ENCODE measurements at places on chromosomes 3 and 15.

GRCh38 chr3:194866236-194866635, 180.6 kb downstream of the FAM43A start:
- peak overlapping the region; percentile 64 for H3K27ac ChIP-seq
- no peak for DNase-seq
- no peaks in the 10 kb centered on the region for H3K27me3 ChIP-seq
- peaks cover 20% of the 10 kb centered on the region for H3K4me1 ChIP-seq
- no peaks in the 10 kb centered on the region for H3K36me3 ChIP-seq

DNA sequence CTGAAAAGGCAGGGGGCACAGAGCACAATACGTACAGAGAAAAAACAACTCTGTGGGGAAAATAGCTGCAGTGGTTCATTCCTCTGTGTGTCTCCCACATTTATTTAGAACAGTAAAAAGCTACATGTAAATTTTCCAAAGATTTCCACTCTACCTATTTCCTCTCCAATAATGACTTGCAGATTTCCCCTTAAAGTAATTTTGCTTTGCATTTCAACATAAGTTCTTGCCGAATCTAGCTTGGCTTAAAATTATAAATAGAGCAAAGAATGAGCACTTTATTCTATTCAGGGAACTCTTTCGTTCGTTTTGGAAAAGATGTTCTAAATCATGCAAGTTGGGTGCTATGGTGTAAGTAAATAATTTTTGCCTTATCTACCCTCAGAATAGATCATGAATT, 58.2 kb upstream of the NR2E3 start:
- no peak overlapping the region for H3K4me3 ChIP-seq
- H3K27me3 ChIP-seq, result no peaks in the 10 kb centered on the region
- peaks cover 95% of the 10 kb centered on the region for H3K36me3 ChIP-seq

- no peaks in the 10 kb centered on the region for H3K36me3 ChIP-seq
- no peaks in the 10 kb centered on the region for H3K4me1 ChIP-seq
- H3K27ac ChIP-seq, result no peak overlapping the region
Measured at GRCh38 chr3:60339304-60339703, 911.9 kb downstream of the FHIT start.

DNA sequence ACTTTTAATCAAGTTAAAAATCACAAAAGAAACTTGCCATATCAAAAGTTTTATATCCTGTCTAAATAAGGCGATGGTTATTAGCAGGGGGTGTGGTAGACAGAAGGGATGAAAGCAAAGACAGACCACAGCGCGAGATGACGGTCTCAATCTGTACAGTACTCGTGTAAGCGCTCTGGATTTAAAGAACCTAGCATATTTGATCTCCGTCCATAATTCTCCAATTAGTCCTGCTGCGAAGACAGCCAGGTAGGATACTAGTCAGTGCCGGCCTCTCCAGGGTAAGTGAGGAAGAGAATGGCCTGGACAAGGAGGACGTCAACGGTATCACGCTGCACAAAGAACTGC, 701 bp downstream of the SGO1 start:
- no peak for DNase-seq
- H3K27me3 ChIP-seq, result no peaks in the 10 kb centered on the region
- no peaks in the 10 kb centered on the region for H3K4me1 ChIP-seq
- peak overlapping the region; percentile 92 for H3K27ac ChIP-seq
- peak overlapping the region; percentile 73 for H3K4me3 ChIP-seq

GRCh38 chr3:13133471-13133981, 60.3 kb upstream of the IQSEC1 start:
- no peaks in the 10 kb centered on the region for H3K36me3 ChIP-seq
- no peak for DNase-seq
- no peaks in the 10 kb centered on the region for H3K27me3 ChIP-seq

DNA sequence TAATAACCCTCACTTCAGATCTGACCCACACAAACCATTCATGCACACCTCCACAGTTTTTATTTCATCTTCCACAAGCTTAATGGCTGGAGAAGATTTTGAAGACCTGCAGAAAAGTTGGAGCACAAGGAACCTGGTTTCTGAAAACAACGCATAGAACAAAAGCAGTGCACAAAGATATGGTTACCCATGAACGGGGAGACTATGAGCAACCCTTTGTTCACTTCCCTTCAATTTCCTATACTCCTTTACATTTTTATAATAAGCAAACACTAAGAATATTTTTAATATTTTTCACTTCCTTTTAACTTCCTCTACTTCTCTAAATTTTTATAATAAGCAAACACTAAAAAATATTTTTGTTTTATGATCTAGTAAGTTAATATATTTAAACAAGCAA, 103.5 kb upstream of the UBE2E2 start:
- H3K36me3 ChIP-seq, result no peaks in the 10 kb centered on the region
- no peaks in the 10 kb centered on the region for H3K4me1 ChIP-seq
- H3K27ac ChIP-seq, result no peak overlapping the region
- no peak for DNase-seq
- no peaks in the 10 kb centered on the region for H3K27me3 ChIP-seq

GRCh38 chr3:160945336-160945735, 159.8 kb downstream of the B3GALNT1 start:
- H3K36me3 ChIP-seq, result no peaks in the 10 kb centered on the region
- H3K4me3 ChIP-seq, result no peak overlapping the region
- DNase-seq, result no peak
- no peak overlapping the region for H3K27ac ChIP-seq
- H3K27me3 ChIP-seq, result no peaks in the 10 kb centered on the region

GRCh38 chr3:134253475-134254226, 3.0 kb upstream of the RYK start:
- no peaks in the 10 kb centered on the region for H3K27me3 ChIP-seq
- H3K4me3 ChIP-seq, result no peak overlapping the region
- no peak for DNase-seq
- no peaks in the 10 kb centered on the region for H3K36me3 ChIP-seq
- H3K27ac ChIP-seq, result no peak overlapping the region
- peaks cover 3% of the 10 kb centered on the region for H3K4me1 ChIP-seq

DNA sequence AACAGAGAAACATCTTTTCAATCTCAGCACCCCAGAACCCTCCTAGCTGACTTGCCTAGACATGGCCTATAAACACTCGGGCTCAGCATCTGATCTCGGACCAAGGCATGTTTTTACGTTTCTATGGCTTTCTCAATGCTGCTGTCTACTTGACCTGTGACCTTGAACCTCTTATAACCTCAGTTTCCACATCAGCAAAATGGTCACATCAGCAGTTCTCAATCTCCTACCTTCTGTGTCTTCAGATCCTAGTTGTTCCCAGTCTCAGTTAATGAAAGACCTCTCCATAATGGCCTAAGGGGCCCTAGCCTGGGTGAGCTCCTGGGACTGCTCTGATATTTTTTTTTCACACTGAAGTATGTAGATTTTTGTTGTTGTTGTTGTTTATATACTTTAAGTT, 39.6 kb downstream of the SSUH2 start:
- no peak overlapping the region for H3K4me3 ChIP-seq
- H3K27me3 ChIP-seq, result no peaks in the 10 kb centered on the region
- no peaks in the 10 kb centered on the region for H3K36me3 ChIP-seq
- H3K27ac ChIP-seq, result no peak overlapping the region

DNA sequence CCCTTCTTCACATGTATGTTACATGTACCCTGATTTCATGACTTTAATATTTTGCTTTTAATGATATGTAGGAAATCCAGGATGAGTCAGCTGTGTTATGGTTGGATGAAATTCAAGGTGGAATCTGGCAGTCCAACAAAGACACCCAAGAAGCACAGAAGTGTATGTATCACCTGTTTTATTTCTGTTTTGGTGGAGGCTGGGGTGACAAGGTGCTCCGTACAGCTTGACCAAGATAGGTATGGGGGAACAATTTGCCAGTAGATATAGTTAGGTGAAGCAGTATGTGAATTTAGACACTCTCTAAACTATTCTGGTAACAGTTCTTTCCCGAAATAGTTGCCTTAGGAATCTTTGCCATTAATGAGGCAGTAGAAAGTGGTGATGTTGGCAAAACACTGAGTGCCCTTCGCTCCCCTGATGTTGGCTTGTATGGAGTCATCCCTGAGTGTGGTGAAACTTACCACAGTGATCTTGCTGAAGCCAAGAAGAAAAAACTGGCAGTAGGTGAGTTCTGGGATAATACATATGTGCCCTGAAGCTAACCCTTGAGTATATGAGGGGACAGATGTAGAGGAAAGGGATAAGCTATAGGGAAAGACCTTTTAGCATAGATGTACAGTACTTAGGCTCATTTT, 63.7 kb upstream of the CRTC3 start:
- DNase-seq, result no peak
- H3K27me3 ChIP-seq, result no peaks in the 10 kb centered on the region
- H3K4me3 ChIP-seq, result no peak overlapping the region
- H3K4me1 ChIP-seq, result no peaks in the 10 kb centered on the region
